ENCODE measurements at places on chromosomes 6 and 20.

DNA sequence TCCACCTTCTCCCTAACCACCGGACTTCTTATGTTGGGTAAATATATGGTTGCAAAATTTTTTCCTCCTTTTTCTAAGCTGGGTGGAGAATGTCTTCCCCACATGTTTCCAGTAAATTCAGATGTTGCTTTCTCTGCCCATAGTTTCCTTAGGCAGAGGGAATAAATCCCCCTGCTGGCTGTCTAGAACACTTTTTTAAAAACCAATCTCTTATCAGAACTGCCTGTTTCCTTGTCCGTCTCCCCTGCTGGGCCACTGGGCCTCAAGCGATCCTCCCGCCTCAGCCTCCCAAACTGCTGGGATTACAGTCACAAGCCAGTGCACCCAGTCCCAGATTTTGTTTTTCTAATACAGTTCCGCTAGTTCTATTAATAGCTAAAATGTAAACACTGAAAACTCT lies 9.9 kb upstream of the WFDC2 start:
- DNase-seq, result no peak

- DNase-seq, result no peak
Measured at GRCh38 chr6:125154118-125154760, 666 bp downstream of the TPD52L1 start.

DNA sequence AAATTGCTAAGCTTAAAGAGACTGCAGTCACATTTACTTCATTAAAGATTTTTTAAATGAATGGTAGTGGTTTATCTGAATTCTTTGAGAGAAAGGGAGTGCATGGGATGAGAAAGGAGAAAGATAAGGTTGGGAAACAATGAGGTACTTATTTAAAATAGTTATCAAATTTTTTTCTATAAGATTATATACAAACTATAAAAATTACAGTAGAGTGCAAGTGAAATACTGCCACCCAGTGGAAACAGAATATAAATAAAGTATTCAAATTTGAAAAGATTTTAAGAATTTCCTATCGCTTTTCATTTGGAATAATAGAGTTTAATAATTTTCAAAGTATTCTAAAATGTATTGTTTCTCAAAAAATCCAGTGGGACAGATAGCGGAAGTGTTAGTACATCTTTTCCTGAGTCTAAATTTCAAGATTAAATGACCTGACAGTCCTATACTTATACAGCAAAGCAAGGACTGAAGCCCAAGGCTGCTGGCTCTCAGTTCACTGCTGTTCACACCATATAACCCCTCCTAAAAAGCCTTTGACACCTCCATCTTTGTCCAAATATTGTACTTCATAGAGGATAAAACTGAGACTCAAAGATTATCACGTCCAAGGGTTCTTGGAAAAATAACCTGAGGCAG lies 31.1 kb downstream of the EPM2A start:
- no peak for DNase-seq

DNA sequence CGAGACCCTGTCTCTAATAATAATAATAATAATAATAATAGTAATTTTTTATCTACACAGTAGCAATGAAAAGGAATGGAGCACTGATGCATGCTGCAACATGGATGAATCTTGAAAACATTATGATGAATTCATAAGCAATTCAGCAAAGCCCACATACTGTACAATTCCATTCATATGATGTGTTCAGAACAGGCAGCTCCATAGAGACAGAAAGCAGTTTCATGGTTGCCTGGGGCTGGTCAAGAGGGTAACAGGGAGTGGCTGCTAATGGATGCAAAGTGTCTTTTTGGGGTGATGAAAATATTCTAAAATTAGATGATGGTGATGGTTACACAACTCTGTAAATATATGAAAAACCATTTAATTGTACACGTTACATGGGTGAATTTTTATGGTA lies 43.6 kb downstream of the SLC24A3 start:
- DNase-seq, result no peak

DNA sequence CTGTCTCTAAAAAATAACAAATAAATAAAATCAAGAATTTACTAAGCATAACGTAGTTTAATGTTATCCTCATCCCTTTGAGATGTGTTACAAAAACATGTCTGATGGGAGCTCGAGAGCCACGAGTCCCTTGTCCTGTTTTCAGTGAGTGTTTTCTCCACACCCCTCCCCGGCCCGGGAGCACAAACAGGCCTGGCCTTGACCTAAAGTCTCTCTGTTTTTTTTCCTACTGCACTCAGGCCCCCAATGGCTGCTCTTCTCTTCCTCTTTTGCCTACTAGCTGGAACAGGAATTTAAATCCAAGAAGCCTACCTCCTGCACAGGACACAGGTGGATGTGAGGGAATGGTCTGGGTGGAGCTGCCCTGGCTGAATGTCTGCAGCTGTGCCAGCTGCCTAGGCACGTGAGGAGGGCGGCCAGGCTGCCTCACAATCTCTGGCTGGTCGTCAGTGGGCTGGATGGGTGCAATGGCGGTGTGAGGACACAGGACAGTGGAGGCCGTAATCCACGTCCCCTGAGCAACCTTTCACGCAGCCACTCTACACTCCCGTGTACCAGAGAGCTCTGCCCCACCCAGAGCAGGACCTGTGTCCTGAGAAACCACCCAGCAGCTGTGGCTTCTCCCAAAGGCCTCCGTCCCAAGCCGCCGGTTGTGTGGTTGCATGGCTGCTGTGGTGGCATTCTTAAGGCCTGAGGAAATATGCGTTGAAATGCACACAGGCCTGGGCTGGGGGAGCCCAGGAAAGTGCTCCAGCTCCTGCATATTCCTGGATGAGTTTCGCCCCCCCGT lies 117.5 kb downstream of the FAM120B start:
- no peak for DNase-seq
